ENCODE measurements at places on chromosomes 1 and 21.

DNA sequence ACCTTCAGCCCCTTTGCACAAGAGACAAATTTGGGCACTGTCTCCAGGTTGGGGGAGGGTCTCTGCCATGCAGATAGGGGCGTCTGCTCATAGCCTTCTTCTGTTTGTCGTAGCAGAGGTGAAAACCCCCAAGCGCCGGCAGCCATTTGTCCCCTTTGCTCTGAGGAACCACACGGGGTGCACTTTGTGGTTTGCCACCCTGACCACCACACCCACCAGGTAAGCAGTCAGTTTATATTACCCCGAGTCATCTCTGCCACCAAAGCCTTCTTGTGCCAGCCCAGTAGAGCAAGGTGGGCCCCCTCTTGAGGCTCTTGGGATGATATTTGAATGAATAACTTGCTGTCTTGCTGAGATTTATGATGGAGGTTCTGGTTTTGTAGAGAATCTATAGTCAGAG lies 111.8 kb downstream of the VPS13D start:
- no peak for DNase-seq

- DNase-seq: no peak
These were observed 34.9 kb downstream of the EPHA2 start for GRCh38 chr1:16120940-16121410.

DNA sequence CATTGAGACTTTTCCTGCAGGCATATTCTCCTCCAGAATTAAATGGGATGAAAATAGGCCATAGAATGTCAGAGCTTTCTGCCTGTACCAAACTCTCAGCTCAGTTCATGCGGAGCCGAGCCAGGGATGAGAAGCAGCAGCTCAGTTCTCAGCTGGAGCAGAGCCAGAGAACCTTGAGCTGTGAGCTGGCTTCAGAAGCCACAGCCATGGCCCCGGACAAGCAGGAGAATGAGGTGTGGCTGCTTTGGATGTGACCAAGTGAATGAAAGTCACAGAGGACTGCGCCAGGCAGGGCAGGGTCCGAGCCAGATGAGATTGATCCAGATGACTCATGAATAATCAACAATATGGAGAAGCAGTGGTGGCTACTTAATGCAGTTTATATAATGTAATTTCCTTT lies 633.8 kb downstream of the NCAM2 start:
- no peak for DNase-seq

DNA sequence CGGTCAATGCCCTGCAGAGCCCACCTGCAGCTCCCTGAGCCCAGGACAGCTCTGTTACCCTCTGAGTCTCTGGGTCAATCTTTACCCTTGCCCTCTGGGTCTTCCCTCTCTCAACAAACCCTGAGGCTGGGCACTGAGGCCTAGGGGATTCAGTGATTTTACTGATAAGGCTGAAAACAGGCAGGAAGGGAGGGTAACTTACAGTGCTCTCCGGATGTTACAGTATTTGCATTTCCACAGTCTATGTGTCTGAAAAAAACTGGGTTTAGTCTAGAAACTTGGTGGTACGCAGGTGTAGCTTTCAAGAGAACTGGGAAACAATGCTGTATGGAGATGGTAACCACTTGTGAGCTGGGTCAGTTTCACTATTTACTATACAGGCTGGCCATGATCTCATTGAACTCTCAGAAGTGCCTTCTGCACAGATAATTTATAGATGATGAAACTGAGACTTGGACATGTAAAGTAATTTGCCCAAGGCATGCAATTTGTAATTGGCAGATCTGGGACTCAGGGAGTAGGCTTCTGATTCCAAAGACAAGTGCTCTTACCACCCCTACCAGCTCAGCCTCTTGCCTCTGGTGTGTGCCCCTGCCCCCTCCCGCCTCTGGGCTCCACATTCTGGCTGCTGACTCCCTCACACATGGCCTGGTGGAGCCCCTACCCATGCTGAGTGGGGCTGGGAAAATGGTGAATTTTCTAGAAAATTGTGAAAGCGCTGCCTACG lies 48.8 kb downstream of the TENT5C start:
- no peak for DNase-seq

GRCh38 chr1:98176936-98177335 lies 256.1 kb upstream of the DPYD start:
- no peak for DNase-seq

- DNase-seq: peak; percentile 60
These were observed 52.0 kb downstream of the OLIG1 start for GRCh38 chr21:33121715-33122475.

GRCh38 chr1:100499194-100499811 lies 38.6 kb upstream of the GPR88 start:
- no peak for DNase-seq

DNA sequence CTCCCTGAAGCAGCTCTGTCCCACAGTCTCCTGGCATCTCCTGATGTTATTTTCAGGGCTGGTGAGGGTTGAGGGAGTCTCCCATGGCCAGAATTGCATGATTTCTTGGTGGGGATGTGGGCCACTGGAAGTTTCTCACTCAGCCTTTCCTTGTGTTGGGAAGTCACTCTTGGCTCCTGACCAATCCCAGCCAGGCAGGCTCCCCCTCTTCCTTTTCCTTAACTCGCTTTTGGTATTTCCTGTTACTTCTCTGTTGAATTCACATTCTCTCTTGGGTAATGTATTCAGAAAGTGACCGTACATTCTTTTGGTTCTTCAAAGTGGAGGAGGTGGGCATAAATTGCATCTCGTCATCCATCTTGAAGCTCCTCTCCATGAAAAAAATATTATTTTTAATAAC lies 135.7 kb downstream of the PCBP3 start:
- no peak for DNase-seq

GRCh38 chr1:91818713-91818975 lies 67.3 kb downstream of the TGFBR3 start:
- DNase-seq: no peak

DNA sequence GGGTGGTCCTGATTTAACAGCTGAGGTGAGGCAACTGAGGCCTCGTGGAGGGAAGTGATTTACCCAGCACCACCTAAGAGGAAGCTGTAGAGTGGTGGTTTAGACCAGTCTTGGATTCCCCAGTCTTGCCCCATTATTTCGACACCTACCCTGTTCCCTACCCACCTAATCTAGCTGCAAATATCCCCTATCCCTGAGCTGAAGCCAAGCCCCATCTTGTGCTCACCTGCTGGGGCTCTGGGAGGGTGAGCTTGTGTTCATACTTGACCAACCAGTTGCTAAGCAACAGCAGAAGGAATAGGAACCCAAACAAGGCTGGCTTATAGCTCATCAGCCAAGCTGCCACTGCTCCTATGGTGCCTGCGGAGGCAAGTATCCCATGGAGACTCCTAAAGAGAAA lies 2.0 kb downstream of the TEX46 start:
- DNase-seq: peak; percentile 95

- no peak for DNase-seq
These were observed 83.0 kb upstream of the COL11A1 start for GRCh38 chr1:103191327-103191726.

- no peak for DNase-seq
These were observed 164.0 kb downstream of the PGBD5 start for GRCh38 chr1:230261928-230262650.

DNA sequence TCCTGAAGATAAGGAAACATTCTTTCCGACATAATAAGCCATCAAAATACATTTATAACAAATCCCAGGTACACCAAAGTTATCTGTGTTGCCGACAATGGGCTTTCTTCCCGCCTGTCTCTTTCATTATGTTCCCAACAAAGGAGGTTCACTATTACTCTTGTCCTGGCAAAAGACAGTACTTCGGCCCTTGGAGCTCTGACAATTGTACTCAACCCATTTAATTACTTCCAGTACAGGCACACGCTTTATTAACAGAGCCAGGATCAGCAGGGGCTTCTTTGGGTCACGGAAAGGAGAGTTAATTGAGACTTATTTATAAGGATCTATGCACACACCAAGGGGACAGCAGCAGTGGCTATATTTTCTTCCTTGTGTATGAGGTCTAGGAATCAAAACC lies 46.6 kb upstream of the DUSP10 start:
- no peak for DNase-seq

DNA sequence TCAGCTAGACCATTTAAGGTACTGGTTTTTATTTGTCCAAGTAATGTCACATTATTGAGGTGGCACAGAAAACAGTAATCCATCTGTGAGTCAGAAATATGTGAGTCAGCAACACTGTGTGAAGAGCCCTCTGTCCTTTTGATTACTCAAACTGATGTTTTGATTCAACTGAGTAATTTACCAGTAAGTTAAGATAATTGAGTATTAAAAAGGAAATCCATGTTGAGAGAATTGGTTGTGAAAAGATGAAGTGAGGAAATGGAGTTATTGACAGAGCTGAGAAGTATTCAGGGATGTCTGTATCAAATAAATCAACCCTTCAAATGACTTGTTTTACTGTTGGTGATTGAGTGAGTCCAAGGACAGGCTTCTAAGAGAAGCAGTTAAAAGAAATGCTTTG lies 302.7 kb upstream of the SGIP1 start:
- no peak for DNase-seq

DNA sequence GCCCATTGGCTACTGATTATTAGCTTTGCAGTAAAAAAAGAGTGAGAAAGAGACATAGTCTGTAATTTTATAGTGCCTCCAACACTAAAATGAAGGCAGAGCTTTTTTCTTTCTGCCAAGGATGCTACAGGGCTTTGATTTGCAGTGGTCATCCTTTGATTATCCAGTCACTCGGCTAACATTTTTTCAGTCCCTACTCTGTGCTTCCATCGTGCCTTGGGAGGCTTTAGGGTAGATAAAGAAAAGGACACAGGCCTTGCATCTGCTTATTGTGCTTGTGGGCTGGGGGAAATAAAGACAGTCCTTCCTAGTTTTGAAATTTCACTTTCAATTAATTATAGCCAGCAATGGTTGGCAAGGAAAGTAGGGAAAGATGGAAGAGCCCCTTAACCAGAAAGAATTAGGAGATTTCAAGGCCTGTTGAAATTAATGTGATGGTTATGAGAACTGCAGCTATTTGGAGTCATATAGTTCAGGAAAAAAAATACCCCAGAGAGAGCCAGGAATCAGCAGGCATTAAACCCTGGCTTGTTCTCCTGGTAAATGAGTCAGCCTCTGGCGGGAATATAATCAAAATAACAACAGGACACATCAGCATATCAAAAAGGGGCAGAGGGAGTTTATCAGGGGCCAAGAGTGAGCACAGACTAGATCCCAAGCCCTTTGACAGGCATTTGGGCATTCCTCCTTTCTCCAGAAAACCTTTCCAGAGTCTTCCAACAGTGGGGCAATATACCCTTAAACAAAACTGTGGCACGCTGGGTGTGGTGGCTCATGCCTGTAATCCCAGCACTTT lies 27.4 kb downstream of the CACHD1 start:
- DNase-seq: no peak

DNA sequence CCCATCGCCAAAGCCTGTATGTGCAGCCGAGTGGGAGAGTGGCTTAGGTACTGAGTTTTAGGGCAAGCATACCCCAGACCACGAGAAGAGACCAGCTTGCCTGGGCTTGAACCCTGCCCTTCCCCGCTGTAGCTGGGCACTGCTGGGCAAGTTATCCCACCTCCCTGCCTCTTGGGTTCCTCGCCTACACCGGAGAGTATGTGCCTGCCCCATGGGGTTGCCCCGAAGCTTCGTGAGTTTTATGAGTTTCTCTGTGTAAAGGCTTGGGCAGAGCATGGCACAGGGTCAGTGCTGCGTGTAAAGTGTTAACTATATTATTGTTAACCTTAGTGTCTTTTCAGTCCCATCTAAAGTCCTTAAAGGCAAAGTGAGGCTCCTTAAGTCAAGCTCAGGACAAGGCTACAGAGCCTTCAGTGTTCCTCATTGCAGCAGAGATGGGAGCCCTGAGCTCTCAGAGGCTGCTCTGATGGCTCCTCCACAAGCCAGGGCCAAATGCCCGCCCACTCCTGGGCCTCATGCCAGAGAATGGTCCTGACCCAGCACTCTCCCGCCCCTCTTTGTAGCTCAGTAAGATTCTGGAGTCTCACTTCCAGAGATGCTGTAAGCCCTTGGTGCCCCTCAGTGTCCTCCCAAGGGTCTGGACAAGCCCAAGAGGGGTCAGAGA lies 37.0 kb upstream of the KCNA10 start:
- DNase-seq: no peak

- DNase-seq: peak; percentile 33
These were observed 212.2 kb downstream of the LYPLAL1 start for GRCh38 chr1:219385787-219386427.

GRCh38 chr1:52554267-52554640 lies 1.4 kb upstream of the TUT4 start:
- DNase-seq: no peak
